ENCODE measurements at places on chromosomes 3 and 15.

GRCh38 chr3:195106418-195106906 is 164.5 kb downstream of the XXYLT1 start:
- peak; percentile 88 for DNase-seq

DNA sequence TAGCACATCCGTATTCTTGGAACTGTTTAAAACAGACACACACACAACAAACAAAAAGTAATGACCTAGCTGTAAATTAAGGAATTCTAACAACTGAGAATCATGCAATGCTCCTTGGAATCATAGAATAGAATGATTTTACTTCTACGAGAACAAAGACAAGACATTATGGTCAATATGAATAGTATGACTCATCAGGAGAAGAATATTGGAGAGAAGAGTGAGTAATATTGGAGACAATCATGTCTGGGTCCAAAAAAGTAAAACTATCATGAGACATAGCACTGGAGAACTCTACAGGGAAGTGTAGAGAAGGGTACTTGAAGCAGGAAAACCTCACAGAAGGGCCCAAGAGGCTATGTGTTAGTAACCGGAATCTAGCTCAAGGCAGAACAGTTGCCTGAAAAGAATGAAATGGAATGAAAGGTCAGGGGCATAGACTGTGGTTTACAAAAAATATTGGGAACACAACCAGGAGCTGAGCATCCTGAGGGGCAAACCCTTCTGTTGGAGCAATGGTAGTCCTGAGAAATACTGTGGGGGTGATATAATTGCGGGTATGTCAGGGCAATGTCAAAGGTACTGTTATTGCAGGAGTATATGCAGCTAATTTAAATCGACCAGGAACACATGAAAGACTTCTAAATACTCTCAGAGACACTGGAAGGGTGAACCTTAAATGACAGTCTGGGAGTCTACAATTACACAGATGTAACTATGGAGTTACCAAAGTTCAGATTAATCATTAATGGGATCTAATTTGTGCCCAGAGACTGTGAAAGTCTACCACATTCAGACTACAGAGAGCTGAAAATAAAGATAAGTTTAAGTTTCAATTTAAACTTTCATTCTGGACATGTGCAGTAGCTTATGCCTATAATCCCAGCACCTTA is 201.2 kb downstream of the BCHE start:
- DNase-seq, result no peak

GRCh38 chr15:70095408-70096214 is 2.1 kb downstream of the TLE3 start:
- peak; percentile 66 for DNase-seq

- DNase-seq, result no peak
Observed at GRCh38 chr3:58291671-58292338, 14.2 kb upstream of the RPP14 start.

- no peak for DNase-seq
Observed at GRCh38 chr3:13042127-13042701, 31.0 kb downstream of the IQSEC1 start.

DNA sequence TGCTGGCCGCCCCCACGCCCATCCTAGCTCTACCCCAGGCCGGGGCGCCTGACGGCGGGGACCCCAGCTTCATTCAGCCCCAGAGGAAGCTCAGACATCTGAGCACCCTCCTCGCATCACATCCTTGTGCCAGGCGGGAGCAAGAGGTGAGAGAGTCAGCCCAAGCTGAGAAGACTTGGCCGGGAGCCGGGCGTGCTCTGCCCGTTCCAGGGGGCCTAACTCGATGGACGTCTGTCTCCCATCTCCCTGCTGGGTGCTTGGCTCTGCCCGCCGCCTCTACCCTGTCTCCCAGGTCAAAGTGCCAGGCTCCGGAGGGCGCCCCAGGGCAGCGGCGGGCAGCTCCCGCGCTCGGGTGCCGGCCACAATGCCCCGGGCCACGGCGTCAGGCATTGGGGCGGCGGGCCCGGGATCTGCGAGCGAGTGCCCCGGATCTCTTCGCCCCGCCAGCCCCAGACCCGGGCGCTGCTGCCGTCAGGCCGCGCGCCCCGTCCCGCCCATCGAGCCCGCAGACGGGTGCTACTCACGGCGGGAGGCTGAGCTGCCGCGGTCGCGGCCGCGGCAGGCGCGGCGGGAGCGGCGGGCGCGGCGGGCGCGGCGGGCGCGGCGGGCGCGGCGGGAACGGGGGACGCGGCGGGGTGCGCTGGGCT is 388 bp downstream of the DAPK2 start:
- no peak for DNase-seq

- DNase-seq, result no peak
Observed at GRCh38 chr15:76865548-76865991, 39.6 kb downstream of the SCAPER start.

DNA sequence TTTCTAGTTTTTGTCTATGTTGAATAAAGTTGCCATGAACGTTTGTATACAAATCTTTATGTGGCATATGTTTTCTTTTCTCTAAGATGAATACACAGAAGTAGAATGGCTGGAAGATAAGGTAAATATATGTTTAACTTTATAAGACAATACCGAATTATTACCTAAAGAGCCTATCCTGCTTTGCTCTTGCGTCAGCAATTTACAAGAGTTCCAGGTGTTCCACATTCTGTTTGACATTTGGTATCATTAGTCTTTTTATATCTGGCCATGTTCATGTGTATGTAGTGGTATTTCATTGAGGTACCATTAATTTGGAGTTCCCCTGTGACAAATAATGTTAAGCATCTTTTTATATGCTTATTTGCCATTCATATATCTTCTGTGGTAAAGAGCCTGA is 74.1 kb upstream of the TRIM42 start:
- DNase-seq, result no peak

DNA sequence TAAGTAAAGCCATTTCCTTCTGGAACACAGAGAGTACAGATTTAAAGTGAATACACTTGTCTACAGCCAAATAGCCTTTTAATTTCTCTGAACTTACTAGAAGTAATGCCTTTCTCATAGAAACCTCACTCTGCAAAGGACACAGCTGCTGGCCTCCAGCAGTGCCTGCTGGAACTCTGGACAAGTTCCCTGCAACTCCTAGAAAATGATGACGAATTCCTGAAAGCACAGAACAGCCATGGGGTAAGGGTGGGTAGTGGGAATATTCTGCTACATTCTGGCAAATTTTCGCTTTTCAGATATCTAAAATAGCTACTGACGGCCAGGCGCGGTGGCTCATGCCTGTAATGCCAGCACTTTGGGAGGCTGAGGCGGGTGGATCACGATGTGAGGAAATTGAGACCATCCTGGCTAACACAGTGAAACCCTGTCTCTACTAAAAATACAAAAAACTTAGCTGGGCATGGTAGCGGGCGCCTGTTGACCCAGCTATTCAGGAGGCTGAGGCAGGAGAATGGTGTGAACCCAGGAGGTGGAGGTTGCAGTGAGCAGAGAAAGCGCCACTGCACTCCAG is 34.4 kb downstream of the RYK start:
- DNase-seq, result no peak

- DNase-seq, result no peak
Observed at GRCh38 chr3:196016485-196016884, 65.4 kb downstream of the TFRC start.

DNA sequence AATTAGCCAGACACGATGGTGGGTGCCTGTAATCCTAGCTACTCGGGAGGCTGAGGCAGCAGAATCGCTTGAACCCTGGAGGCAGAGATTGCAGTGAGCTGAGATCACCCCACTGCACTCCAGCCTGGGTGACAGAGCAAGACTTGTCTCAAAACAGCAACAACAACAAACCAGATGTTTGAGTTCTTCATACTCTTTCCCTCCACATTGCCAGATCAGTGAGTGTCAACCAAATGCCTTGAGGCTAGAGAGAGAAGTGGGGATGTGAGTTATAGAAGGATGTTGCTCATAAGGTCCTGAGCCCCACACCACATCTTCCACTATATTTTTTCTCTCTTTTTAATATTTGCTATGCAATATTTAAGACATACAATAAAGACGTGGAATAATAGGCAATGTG is 19.8 kb downstream of the MAPKBP1 start:
- no peak for DNase-seq

DNA sequence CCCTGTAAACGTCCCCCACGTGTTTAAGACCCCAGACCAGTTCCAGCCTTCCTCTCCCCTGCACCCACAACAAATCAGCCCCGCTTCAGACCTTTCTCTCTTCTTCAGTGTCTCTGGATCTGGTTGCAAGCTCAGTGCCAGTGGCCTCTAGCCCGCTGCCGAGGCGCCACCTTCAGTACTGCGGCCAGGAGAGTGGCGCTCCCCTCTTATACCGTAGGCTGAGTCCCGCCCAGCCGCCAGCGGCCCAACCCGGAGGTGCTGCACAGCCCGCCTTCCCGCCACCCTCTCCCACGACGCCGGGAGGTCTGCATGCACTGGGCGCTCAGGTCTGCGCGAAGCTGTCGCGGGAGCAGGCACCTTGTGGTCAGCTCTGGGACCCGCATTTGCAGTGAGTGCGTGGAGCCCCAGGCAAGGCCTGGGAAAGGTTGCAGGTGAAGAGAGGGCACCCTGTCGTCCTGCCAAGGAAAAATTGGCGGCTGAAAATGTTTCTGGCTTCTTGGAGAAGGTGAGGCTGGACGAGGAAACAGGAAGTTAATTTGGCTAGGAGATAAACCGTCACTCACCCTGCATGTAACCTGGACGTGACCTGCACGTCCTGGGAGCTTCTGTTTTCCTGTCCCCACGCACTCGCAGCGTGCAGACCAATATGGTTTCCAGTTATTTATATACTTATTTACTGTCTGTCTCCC is at the start of gene C2CD4B:
Gene C2CD4B (minus strand): TSS at position 182 of the 689 bp plus-strand sequence. CDS start 301 bp downstream, outside the sequence.
- DNase-seq, result no peak

DNA sequence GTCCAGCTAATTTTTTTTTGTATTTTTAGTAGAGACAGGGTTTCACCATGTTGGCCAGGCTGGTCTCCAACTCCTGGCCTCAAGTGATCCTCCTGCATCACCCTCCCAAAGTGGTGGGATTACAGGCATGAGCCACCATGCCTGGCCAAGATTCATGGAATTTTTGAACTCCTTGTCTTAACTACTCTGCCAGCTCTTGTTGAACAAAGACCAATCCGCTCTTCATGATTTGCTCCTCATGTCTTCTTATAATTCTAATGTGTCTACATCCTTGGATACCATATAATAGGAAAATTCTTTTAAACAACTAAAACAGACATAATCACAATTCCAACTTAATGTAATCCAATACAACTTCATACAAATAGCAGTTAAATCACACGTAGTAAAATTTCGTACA is 21.3 kb downstream of the UBA5 start:
- DNase-seq, result no peak

DNA sequence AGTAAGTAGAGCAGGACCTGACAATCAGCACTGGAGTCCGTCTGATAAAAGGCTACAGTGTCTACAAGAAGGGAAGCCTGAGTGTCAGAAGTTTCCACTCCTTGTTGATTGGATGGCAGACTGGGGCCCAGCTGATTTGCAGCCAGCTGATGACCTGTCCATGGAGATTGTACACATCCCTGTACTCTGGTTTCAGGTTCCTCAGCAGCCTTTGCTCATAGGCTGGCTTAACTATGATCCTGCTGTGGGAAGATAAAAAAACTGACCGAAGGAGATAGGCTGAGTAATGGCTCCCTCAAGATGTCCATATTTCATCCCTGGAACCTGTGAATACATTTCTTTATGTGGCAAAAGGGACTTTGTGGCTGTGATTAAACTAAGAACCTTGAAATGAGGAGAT is 11.7 kb upstream of the LACTB start:
- DNase-seq, result no peak

DNA sequence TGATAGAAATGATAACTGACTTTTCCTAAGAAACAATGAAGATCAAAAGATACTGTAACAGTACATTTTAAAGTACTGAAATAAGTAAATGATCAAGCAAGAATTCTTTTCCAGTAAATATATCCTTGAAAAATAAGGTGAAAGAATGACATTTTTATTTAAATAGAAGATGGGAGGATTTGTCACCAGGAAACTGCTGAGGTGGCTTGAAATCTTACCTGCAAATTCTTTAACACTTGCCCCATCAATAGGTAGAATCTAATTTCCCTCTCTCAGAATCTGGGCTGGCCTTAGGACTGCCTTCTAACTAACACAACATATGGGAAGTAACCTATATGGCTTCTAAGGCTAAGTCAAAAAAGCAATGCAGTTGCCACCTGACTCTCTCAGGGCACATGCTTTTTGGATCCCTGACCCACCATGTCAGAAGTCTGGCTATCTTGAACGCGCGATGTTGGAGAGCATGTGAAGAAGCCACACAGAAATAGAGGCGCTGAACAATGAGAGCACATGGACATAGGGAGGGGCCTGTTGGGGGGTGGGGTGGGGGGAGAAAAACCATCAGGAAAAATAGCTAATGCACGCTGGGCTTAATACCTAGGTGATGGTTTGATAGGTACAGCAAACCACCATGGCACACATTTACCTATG is 11.5 kb downstream of the ACSBG1 start:
- DNase-seq, result no peak

DNA sequence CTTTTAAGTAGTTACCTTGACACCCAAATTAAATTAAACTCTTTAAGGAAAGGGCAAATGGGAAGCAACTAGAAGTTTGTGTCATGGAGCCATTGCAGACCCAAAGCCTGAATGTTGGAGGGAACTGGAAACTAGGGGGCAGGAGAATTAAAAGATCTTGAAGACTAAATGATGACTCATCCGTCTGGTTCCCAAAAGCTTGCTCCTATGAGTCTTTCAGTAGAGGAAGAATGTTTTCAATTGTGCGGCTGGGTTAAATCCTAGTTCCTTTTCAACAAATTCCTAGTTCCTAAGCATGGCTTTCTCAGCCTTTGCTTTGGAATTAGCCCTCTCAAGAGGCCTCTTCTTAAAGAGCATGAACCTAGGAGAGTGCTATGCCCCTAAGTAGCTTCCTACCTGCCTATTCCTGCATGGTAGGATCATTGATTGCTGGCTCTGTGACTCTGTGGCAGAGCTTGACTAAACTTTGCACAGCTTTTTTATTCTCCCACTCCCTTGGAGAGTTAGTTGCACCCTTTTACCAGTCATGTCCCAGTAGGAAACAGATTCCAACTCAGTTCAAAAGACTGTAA is 17.7 kb downstream of the CLEC3B start:
- no peak for DNase-seq

- no peak for DNase-seq
Observed at GRCh38 chr3:138375447-138375846, 27.1 kb downstream of the MRAS start.

DNA sequence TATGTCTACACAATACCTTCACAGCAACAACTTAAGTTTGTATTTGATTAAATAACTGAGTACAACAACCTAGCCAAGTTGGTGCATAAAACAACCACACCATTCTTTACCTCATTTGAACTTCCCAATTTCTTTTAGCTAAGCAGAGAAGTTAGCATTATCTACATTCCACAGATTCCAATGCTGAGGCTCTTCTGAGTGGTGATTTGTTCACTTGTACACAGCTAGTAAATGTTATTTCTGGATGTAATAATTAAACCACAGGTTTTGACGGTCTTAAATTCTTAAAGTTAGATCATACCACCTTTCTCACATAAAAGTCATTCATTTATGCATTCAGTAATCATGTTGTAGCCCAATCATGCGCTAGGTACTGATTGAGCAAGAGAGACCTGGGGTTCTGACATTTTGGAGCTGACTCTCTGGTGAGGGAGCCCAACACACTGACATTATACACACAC is 102.5 kb downstream of the SST start:
- no peak for DNase-seq
